Endodermal cell (in vitro differentiated cells): ENCODE measurements at places on chromosomes 12 and 14.

GRCh38 chr12:124551268-124552144, 15.9 kb downstream of the NCOR2 start:
- peak; percentile 90 for DNase-seq

GRCh38 chr14:71103662-71104484, 196.6 kb downstream of the PCNX1 start:
- DNase-seq = no peak

DNA sequence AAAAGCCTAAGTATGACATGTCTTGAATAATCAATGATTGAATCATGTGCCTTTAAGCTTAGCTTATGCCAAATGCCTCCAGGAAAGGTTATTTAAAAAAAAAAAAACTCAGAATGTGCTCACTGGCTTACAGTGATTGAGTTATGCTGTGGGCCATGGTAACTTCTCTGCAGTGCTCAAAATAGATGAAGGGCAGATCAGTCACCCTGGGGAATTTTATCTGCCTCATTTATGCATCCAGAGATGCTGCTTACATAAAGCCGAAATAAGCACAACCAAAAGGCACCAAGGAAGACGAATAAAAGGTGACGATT, 118.7 kb upstream of the MDM1 start:
- no peak for DNase-seq

DNA sequence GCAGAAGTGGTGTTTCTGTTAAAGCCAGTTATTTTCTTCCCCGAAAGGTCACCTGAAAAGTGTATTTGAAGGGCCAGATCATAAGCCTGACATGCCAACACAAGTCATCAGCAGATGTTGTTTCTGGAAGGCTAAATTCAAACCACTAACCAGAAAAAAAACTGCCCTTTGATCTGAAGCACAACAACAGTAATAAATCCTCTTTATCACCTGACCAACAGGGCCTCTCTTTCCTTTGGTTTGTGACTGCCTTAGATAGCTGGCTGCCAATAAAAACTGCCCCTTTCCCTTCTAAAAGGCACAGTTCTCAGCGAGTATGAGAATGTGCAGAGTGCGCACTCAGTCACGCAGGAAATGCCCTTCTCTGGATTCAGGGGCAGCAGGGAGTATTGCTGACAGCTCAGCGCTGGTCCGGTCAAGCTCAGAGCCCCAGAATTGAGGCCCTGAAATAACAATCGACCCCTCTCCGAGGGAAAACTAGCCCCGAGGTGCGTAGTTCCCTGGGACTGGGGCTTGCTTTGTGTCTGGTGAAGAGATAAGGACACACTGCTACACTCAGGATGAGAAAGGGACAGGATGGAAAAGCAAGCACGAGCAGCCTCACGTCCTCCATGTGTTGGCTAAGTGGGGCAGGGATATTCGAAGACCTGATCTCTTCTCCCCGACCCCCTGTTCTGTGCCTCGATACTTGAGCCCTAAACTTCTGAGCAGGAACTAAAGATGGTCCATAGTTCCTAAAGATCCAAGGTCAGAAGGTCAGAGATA, 184.2 kb upstream of the GZMB start:
- DNase-seq = no peak

GRCh38 chr12:50842637-50843493, at the start of gene TMPRSS12:
Gene TMPRSS12 (plus strand): TSS chr12:50842926. CDS start chr12:50842965, 39 bp downstream.
- DNase-seq = peak; percentile 95

DNA sequence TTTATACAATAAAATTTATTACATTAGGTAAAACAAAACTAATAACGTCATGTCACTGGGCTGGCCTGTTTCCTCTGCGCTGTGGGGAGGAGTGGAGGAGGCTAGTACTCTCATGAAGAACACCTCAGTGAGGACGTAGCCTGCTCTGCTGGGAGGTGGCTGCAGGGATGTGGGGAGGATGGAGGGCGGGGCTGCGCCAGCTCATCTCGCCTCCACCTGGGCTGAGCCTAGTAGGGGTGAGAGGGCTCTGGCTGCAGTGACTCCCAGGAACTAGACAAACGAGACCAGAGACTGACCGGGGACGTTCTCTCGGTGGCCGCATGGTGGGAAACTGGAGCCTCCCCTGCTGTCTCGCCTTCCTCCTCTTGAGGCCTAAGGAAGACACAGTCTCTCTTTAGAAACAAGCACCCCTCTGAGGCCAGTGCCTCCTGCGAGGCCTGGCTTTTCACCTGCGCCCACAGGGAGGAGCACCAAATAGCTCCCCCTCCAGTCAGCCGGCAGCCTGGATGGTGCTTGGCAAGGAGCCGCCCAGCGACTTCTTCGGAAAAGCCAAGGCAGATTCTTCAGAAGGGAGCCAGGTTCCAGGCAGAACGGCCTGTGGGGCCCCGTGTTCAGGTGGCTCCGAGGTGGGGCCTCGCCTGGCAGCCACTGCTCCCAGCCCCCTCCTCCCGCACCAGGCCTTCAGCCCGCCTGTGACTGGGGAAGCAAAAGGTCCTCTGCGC, 62.4 kb downstream of the PLEKHG3 start:
- DNase-seq = peak; percentile 90

GRCh38 chr12:124418791-124419190, 123.9 kb downstream of the RFLNA start:
- DNase-seq = no peak

DNA sequence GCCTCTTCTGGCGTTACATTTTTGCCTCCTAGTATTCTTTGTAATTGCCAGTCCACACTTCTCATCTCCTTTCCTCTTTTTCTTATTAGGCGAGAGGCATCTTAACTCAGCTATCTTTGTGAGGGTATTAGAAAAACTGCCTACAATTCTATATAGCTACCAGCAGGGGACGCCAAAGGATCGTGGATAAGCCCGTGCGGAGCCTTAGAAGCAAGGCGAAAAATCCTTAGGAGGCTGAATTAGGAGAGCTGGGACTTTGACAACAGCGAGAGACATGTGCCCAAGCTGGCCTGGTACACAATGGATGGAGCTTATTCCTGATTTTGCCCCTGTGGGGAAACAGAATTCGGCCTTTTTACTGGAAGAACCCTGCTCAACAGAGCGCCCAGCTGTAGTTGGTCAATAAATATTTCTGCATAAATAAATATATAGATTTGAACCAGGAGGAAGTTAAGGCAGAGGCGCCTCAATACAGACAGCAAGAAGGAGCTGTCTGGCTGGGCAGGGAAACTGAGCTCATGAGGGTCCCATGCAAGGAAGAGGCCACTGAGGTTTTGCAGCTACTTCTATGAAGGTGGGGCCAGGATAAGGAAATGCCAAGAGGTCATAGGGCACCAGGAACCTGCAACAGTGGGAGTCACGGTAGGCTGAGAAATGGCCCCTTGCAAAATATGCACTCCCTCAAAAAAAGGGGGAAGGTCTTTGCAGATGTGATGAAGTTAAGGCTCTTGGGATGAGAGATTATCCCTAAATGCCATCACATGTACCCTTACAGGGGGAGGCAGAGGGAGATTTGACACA, 14.6 kb upstream of the RBM19 start:
- DNase-seq = peak; percentile 84

GRCh38 chr12:4700621-4701026, 19.6 kb upstream of the GALNT8 start:
- DNase-seq = peak; percentile 65

- peak; percentile 93 for DNase-seq
These were observed 617.6 kb downstream of the LRFN5 start for GRCh38 chr14:42224053-42224888.

DNA sequence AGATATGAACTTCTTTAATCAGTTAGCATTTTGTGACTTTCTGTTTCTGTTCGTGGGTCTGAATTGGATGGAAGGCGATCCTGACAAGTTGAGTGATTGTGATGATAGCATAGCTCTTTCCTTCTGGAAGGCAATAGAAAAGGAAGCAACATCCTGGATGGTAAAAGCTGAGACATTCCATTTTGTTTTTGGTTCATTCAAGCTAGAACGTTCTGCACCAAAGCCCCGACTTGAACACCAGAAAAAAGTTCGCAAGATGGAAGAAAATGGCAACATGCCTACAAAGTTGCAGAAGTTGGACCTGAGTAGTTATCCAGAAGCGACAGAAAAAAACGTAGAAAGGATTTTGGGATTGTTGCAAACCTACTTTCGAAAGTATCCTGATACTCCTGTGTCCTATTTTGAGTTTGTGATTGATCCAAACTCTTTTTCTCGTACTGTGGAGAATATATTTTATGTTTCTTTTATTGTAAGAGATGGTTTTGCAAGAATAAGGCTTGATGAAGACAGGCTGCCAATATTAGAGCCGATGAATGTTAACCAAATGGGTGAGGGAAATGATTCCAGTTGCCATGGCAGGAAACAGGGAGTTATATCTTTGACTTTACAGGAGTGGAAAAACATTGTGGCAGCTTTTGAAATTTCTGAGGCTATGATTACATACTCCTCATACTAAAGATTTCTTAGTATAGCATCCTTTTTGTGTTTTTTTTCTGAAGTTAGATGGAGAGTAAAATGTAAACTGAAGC, 896 bp downstream of the EID3 start:
- no peak for DNase-seq

- no peak for DNase-seq
These were observed 12.2 kb downstream of the RERG start for GRCh38 chr12:15208871-15209656.

GRCh38 chr12:43957732-43958372, 122.0 kb downstream of the TMEM117 start:
- DNase-seq = peak; percentile 62

- DNase-seq = no peak
These were observed 13.5 kb upstream of the SCFD1 start for GRCh38 chr14:30608533-30609006.

GRCh38 chr12:106710143-106710893, 64.2 kb upstream of the RIC8B start:
- DNase-seq = peak; percentile 59

DNA sequence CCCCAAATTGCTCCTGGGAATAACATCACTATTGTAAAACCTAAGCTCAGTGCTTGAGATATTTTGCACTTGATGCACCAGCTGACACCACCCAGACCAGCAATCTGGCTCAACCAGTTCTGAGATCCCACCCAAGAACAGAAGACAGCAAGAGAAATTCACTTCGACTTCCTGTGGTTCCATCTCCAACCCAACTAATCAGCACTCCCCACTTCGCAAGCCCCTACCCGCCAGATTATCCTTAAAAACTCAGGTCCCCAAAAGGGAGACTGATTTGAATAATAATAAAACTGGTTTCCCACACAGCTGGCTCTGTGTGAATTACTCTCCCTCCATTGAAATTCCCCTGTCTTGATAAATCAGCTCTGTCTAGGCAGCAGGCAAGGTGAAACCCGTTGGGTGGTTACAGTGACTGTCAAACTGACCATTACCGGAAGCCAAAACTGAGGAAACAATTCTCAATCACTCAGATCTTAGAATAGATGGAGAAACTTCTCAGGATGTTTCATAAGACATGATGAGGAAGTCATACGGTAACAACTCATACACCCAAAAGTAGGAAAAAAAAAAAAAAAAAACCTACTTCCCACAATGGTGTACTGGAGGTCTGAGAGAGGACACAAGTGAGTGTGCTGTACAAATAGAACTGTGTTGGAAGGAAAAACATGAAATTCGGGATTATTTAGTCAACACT, 92.4 kb downstream of the TMTC1 start:
- peak; percentile 80 for DNase-seq

- no peak for DNase-seq
These were observed 207.1 kb downstream of the DPF3 start for GRCh38 chr14:72686832-72687231.

- DNase-seq = no peak
These were observed 96.7 kb downstream of the NUBPL start for GRCh38 chr14:31657917-31658316.

DNA sequence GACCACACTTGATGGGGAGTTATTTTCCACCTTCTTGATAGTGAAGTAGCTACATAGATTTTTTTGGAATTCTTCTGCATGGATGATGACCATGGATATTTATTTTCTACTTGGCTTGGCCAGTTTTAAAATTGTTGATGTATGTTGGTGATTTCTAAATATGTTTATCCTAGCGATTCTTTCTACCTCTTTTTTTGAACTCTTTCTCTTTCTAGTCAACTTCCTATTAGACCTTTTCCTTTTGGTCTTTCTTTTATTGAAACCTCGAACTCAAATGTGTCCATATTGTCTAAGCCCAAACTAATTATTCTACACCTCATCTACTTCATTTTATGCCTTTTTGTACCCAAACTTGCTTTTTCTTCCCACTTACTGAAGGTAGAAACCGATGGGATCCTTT, 37.0 kb downstream of the CCDC91 start:
- no peak for DNase-seq

GRCh38 chr14:99158150-99158549, 113.8 kb downstream of the BCL11B start:
- no peak for DNase-seq

GRCh38 chr14:87161502-87161901, 831.5 kb downstream of the GALC start:
- peak; percentile 53 for DNase-seq
